ENCODE measurements at places on chromosomes 6 and 20.

- peak; percentile 17 for DNase-seq
These were observed 42.1 kb downstream of the MAP3K4 start for GRCh38 chr6:161033667-161034066.

DNA sequence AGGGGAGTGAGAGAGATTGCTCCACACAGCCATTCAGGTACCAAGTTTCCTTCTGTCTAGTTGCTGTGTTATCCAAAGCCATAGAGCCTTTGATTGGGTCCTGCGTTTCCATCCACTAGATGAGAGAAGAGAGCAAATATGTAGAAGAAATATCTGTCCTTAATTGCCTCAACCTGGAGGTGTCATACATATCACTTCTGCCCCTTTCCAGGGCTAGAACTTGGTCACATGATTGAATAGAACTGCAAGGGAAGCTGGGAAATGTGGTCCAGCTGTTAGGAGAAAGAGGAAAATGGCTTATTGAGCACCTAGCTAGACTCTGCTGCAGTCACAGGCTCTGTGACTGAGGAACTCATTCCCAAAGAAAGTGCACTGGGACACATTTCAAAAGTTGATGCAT is 115.6 kb upstream of the JAG1 start:
- DNase-seq: no peak

- peak; percentile 87 for DNase-seq
These were observed 93.3 kb upstream of the MARCKS start for GRCh38 chr6:113763876-113764275.

DNA sequence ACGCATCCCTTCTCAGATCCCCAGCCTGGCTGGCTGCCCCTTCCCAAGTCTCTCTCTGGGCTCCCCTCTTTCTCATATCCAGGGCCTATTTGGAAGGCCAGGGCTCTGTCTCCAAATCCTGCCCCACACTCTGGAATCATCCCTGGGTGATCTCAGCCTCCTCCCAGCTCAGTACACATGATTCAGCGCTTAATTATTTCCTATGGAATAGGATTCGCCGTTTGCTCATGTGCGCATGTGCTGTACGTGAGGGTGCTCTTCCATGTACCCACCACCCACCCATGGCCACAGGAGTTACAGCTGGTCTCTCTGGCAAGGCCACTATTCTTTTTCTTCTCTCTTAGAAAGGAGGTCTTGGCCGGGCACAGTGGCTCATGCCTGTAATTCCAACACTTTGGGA is 81.7 kb upstream of the FOXP4 start:
- peak; percentile 42 for DNase-seq

DNA sequence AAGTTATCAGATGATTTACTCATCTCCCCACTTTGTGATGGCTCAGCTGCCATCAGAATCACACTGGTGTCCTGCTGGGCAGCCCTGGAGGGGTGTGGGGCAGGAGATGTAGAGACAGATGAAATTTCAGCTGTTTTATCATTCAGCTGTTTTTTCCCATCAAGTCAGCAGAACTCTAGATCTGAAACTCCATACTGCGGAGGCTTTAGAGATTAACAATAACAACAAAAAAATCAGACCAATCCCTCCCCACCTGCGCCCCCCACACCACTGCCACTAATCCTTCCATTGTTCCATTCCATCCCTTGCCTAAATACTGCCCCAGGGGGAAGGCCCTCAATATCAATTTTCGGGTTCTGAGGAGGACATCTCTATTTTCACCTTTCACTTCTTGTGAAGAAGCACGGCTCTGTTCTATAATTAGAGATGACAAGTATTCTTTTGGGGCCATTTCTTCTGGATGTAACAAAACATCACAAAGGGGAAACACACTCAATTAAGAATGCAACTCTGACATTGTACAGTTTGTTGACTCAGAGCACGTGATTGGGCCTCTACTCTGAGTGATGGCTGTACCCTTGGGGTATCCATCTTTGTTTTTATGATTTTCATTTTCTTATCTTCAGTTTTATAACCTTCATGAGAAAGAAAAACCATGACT is 396.3 kb downstream of the ZFAND3 start:
- DNase-seq: no peak

GRCh38 chr6:170032706-170033309 is 258.1 kb downstream of the DLL1 start:
- DNase-seq: no peak

DNA sequence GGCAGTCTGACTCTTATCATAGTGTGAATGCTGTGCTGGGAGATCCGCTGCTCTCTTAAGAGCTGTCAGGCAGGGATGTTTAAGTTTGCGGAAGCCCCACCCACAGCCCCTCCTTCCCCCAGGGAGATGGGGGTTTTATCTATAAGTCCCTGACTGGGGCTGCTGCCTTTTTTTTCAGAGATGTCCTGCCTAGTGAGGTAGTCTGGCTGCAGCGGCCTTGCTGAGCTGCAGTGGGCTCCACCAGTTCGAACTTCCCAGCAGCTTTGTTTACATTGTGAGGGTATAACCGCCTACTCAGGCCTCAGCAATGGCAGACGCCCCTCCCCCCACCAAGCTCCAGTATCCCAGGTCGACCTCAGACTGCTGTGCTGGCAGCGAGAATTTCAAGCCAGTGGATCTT is 75.7 kb upstream of the UST start:
- no peak for DNase-seq

- DNase-seq: no peak
These were observed 124.4 kb upstream of the HCRTR2 start for GRCh38 chr6:55049866-55050265.

DNA sequence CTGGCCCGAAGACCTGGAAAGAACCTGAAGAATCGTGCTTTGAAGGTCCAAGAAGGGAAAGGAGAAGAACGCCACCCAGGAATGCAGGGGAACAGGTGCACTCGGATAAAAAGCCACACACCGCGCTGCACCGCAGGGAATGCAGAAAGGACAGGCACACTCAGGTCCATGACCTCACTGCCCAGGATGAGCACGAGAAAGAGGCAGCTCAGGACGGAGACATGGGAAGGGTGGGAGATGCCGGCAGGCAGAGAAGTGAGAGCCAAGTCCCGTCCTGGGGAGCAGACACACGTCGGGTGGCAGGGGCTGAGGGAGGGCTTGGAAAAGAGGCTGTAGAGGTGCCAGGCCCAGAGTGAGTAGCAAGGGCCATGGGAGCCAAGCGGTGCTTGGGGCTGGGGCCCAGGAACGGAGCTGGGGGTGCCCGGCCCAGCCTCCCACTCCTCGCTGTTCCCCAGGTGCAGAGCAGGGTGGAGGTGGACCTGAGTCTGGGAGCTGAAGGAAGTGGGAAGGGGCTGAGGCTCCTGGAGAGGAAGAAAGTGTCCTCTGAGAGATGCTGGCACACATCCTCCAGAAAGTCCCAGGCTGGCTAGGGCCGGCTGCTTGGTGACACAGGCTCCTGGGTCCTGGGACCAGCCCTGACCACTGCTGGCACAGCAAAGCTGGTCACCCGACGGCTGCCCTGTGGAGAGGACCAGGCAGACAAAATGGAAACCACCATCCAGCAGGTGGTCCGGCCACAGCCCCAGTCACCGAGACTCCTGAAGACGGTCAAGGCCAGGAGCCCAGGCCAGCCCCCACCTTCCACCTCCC is 91.3 kb downstream of the PSMB1 start:
- DNase-seq: no peak

DNA sequence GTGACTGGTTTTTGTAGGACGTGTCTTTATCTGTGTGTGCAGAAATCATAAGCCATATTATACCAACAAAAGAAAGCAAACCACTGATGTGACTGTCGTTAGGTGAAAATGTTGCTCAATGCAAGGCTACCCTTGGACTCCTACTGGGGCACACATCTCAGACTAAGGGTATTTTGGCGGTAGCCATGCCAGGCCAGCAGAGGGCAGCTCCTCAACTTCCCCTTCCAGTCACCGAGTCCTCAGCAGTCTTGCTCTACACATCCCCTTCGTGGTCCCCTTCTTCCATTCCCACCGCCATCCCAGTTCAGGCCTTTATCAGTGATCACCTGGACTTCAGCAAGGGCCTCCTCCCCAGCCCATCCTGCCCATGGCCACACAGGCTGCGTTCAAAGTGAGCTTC is 113.7 kb upstream of the GGTLC1 start:
- DNase-seq: no peak

DNA sequence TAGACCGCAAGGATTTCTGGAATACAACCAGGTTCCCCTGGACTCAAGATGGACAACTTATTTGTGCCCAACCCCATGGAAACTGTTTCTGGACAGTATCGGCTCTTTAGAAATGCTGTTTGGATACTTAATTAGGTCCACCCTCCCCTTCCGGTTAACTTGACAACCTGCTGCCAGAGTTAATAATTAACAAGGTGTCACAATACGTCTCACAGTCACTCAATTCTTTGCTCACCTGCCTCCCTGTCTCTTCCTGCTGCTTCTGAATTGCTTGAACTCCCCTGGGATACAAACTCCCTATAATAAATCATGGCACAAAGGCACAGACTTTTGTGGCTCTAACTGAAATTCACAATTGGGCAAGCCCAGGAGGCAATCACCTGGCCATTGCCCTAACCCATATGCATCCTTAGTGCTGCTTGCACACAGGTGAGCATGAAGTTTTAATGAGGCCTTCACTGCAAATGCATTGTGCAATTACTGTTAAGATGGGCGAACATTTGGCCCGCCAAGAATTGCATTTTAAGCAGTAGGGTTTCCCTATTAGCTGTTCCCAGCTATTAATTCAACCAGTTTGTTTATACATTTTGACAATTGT is 504.4 kb upstream of the NOX3 start:
- no peak for DNase-seq

- DNase-seq: no peak
These were observed 1145.2 kb upstream of the GJE1 start for GRCh38 chr6:140987364-140988155.

- DNase-seq: no peak
These were observed 9.3 kb upstream of the NHSL1 start for GRCh38 chr6:138508676-138508988.

GRCh38 chr20:36544134-36545018 is 3.1 kb downstream of the MYL9 start:
- peak; percentile 89 for DNase-seq

- DNase-seq: peak; percentile 36
These were observed 4.9 kb downstream of the TUBB start for GRCh38 chr6:30724906-30725667.

DNA sequence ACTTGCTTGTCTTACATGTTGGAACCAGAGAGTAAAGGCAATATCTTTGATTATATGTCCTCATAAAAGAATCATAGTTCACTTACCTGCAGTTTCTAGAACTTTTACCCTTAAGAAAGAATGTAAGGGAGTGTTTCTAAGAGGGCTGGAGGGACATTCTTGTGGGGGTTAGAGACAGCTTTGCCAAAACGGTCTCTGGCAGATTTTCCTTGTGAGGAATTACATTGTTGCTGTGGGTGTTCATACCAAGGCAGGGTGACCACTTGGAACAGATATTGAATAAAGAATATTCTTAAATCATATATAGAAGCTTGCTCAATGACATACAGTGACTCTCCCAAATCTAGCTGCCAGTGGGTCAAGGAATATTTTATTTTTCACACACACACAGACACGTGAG is 517.6 kb upstream of the SOX4 start:
- no peak for DNase-seq

- no peak for DNase-seq
These were observed 182.7 kb downstream of the ADAT2 start for GRCh38 chr6:143267760-143268159.

DNA sequence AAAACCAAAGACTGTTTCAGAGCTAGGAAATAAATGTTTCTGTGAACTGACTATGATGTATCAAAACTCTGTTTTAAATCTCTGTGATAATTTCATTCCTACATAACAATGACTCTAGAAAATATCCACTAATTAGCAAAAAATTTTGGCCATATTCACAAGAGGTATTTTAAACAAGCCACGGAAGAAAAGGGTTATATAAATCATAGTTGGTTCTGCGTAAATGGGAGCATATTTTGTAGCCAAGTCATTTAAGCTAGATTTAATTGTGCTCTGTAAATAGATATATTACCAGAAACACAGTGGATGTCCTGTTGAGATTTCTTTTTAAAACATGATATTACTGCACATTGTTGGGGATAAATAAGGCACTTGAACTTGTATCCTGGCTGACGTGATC is 416.5 kb upstream of the PLCB4 start:
- DNase-seq: no peak

GRCh38 chr6:28653876-28654275 is 128.2 kb downstream of the GPX5 start:
- DNase-seq: peak; percentile 7

DNA sequence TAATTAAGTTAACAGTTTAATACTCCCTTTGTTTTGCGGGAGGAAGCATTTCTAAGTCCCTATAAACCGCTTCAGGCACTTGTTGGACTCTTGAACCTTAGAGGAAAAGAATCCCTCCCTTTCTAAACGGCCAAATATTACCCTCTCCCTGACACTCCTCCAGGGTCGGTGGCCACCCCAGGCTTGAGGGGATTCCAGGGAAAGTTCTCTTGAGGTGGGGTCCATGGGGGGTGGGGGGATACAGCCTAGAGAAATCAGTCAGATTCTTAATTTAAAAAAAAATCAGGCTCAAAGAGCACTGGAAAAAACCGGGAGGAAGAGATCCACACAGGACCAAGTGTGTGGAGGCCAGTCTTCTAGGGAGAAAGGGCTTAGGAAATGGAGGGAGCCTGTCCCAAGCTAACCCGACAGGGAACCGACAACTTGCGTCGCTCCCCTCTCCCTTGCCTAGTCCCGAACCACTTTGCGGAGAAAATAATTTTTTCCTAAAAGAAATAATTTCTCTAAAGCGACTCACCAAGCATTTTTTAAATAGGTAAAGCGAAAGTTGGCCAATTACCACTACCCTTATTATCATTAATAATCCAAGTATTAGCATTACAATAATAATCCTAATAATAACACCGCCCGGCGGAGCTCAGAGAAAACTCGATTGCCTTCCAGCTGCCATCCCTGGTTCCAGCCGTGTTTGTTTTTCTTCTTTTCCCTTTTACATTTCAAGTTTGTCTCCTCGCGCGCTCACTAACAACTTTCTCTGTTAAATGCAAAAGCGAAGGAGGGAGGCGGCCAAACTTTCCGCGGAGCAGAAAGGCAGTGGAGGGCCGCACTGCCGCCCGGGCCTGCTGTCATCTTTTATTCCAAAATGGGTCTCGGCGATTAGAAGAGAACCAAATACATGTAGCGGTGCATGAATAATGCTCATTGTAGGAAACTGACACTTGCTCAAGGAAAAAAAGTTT is 4.8 kb downstream of the NR2E1 start:
- DNase-seq: no peak

DNA sequence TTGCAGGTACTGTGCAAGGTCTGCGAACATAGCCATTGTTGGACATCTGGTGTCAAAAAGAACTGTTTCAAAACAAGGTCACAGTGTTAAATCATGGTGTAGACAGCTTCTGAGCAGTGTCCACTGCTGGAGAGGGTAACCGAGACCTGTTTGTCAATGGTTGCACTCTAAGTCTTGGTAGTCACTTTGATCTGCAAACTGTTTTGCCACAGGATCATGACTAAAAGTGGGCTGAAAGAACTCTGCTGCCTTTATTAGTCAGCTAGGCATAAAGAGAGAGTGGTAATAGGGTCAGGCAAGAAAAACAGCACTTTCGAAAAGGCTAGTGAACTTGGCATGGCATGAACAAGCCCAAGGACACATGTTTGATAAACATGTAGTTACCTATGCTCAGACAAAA is 552.3 kb upstream of the CITED2 start:
- DNase-seq: peak; percentile 41

GRCh38 chr20:36467076-36467999 is 74.0 kb upstream of the MYL9 start:
- DNase-seq: peak; percentile 86
